Activated CD8-positive, alpha-beta T cell treated with anti-CD3 and anti-CD28 coated beads for 36 hours (primary cell): ENCODE measurements at places on chromosomes 4 and X. TPM values are rescaled to one million over a fixed set of nuclear protein-coding genes. Genes with fewer than 3 reads are reported as not detected.

DNA sequence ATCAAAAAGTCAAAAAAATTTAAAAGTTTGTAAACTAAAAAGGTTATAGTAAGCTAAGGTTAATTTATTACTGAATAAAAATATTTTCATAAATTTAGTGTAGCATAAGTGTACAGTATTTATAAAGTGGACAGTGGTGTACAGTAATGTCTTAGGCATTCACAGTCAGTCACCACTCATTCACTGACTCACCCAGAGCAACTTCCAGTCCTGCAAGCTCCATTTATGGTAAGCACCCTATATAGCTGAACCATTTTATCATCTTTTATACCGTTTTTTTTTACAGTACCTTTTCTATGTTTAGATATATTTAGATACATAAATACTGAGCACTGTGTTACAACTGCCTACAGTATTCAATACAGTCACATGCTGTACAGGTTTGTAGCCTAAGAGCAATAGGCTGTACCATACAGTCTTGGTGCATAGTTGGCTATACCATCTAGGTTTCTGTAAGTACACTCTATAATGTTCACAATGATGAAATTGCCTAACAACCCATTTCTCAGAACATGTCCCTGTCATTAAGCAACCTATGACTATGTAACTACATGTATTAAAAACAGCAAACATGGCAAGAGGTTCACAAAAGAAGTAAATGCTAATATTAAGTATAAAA lies 18.6 kb downstream of the ACSL4 start:
- H3K4me1 ChIP-seq = peaks cover 49% of the 10 kb centered on the region
- DNase-seq = no peak
- peaks cover 10% of the 10 kb centered on the region for H3K36me3 ChIP-seq
- H3K4me3 ChIP-seq = no peak overlapping the region
- H3K27ac ChIP-seq = no peak overlapping the region

DNA sequence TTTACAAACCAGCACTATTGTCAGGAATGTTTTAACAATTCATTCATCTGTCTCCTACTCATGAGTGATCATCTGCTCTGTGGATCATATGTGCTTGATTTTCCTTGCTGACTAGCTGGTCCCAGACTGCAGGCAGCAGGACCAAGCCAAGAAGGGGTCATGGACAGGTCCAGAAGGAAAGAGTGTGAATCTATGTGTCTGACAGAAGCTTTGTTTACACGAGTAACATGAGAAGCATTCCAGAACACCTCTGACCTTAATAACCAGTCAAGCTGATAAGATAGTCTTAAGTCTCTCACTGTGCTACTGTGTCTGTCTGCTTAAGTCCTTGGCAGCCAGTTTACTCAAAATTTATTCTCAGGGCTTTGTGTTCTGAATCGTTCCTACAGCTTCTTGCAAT lies 39.0 kb downstream of the GUCY1A1 start:
- no peak overlapping the region for H3K4me3 ChIP-seq
- no peaks in the 10 kb centered on the region for H3K36me3 ChIP-seq
- no peaks in the 10 kb centered on the region for H3K4me1 ChIP-seq
- H3K27ac ChIP-seq = no peak overlapping the region
- no peak for DNase-seq

The AFP gene
- total RNA-seq = not detected

DNA sequence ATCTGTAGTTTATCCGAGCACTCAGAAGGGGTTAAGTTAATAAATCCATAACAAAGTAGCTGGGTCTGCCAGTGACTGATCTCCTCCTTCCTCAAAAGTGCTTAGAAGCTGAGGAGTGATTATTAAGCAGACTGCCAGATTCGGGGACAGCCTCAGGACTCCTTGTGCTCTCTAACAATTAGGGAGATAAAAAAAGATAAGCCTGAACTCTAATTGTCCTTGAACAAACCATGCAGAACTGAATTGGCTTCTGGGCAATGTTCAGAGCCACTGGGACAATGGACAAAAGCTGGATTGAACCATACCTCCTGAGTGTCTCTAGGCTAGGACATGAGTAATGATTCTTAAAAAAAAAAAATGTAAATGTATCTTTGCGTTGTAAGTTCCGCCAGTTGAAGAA lies 22.7 kb upstream of the GRPR start:
- H3K27me3 ChIP-seq = no peaks in the 10 kb centered on the region
- H3K4me3 ChIP-seq = no peak overlapping the region
- DNase-seq = no peak

DNA sequence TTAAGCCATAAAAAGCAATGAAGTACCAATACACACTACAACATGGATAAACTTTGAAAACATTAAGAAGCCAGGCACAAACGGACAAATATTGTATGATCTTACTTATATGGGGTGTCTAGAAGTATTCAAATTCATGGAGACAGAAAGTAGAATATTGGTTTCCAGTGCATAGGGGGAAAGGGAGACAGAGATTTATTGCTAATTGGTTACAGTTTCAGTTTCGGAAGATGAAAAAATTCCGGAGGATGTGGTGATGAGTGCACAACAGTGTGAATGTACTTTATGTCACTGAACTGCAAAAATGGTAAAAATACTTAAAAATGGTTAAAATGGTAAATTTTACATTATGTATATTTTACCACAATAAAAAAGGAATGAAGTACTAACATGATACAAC lies 5.1 kb upstream of the PRDX4 start:
- DNase-seq = no peak
- H3K27me3 ChIP-seq = no peaks in the 10 kb centered on the region
- peak overlapping the region; percentile 8 for H3K4me3 ChIP-seq

- no peak for DNase-seq
- H3K36me3 ChIP-seq = peaks cover 26% of the 10 kb centered on the region
- H3K4me3 ChIP-seq = no peak overlapping the region
- H3K27ac ChIP-seq = no peak overlapping the region
- no peaks in the 10 kb centered on the region for H3K27me3 ChIP-seq
- no peaks in the 10 kb centered on the region for H3K4me1 ChIP-seq
Observed at GRCh38 chr4:106246441-106246840, 69.6 kb downstream of the TBCK start.

- no peaks in the 10 kb centered on the region for H3K4me1 ChIP-seq
- DNase-seq = no peak
- H3K36me3 ChIP-seq = no peaks in the 10 kb centered on the region
- H3K27ac ChIP-seq = no peak overlapping the region
- H3K4me3 ChIP-seq = no peak overlapping the region
- H3K27me3 ChIP-seq = peaks cover 14% of the 10 kb centered on the region
Observed at GRCh38 chr4:183552274-183553146, 47.7 kb downstream of the ING2 start.

DNA sequence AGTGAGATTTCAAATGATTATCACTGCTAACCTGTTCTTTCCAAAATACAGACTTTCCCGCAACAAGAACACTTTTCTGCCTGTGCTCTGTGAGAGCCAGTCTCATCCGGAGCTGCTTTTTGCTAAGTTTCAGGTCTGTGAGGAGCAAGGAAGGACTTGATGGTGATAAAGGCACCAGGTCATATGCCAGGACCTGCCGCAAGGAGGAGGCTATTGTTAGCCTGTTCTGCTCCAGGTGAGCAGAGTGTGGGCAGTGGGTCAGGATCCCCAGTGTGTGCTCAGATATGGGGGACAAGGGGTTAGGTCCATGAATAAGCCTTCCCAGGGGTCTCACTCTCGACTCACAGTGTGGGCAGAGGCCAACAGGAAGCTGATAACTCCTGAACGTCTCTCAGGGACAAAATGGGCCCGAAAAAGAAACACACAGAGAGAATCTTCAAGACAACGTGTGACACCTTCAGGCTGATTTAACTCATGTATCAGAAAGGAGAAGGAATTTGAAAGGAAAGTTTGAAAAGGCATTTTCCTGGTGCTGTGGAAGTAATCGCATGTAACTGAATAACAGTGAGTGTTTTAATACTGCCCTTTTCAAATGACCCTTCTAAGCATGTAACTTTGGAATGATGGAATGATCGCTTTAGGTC lies 57.7 kb upstream of the PDLIM3 start:
- H3K4me1 ChIP-seq = peaks cover under 1% of the 10 kb centered on the region
- no peak overlapping the region for H3K4me3 ChIP-seq
- peaks cover 29% of the 10 kb centered on the region for H3K27me3 ChIP-seq
- H3K36me3 ChIP-seq = no peaks in the 10 kb centered on the region
- no peak for DNase-seq

The RAB9B gene
- total RNA-seq = 0.38 TPM

The HELT gene
- not detected for total RNA-seq

DNA sequence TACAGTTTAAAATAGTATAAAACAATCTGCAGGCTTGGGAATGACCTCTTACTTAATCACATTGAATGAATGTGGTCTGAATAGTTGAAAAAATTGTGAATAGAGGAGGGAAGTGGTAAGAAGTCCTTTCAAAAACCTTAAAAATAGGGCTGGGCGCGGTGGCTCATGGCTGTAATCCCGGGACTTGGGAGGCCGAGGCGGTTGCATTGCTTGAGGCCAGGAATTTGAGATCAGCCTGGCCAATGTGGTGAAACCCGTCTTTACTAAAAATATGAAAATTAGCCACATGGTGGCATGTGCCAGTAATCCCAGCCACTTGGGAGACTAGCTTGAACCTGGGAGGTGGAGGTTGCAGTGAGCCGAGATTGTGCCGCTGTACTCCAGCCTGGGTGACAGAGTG lies 36.5 kb downstream of the HERC3 start:
- H3K27me3 ChIP-seq = no peaks in the 10 kb centered on the region
- H3K4me1 ChIP-seq = peaks cover 17% of the 10 kb centered on the region
- no peak overlapping the region for H3K4me3 ChIP-seq
- no peak for DNase-seq
- H3K36me3 ChIP-seq = peaks cover 27% of the 10 kb centered on the region
- no peak overlapping the region for H3K27ac ChIP-seq

The YY2 gene
- 2.0 TPM for total RNA-seq

- no peak overlapping the region for H3K27ac ChIP-seq
- H3K4me3 ChIP-seq = no peak overlapping the region
- H3K36me3 ChIP-seq = no peaks in the 10 kb centered on the region
- H3K4me1 ChIP-seq = no peaks in the 10 kb centered on the region
- H3K27me3 ChIP-seq = no peaks in the 10 kb centered on the region
- DNase-seq = no peak
Observed at GRCh38 chr4:124846306-124846705, 133.8 kb upstream of the ANKRD50 start.

- no peak overlapping the region for H3K4me3 ChIP-seq
- H3K27ac ChIP-seq = no peak overlapping the region
- DNase-seq = no peak
- H3K4me1 ChIP-seq = no peaks in the 10 kb centered on the region
- no peaks in the 10 kb centered on the region for H3K27me3 ChIP-seq
- no peaks in the 10 kb centered on the region for H3K36me3 ChIP-seq
Observed at GRCh38 chr4:37219242-37219641, 25.3 kb upstream of the NWD2 start.

The AMER1 gene
- total RNA-seq = 3.4 TPM

DNA sequence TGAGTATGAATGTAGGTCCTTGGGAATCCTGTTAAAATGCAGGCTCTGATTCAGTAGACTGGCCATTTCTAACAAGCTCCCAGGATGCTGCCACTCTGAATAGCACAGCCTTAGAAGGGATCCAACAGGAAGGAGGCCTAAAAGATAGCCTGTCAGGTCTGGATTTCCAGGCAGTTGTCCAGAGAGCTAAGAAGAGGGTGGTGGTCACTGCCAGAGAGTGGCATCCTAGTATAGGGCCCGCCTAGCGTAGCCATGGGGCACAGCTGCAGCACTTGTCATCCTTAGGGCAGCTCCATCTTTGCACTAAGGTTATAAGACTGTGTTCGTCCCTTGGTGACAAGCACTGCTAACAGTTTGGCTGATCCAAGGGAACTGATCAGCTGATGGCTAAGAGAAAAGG lies 20.5 kb upstream of the NUP54 start:
- no peaks in the 10 kb centered on the region for H3K27me3 ChIP-seq
- DNase-seq = no peak
- H3K27ac ChIP-seq = no peak overlapping the region
- H3K4me1 ChIP-seq = no peaks in the 10 kb centered on the region
- H3K36me3 ChIP-seq = peaks cover 1% of the 10 kb centered on the region

The MMGT1 gene
- 15.6 TPM for total RNA-seq
